T-cell (primary cell): ENCODE measurements at places on chromosomes 12 and 14.

- H3K4me1 ChIP-seq = peaks cover 7% of the 10 kb centered on the region
- no peak overlapping the region for H3K27ac ChIP-seq
- H3K27me3 ChIP-seq = no peaks in the 10 kb centered on the region
- DNase-seq = peak; percentile 38
- no peaks in the 10 kb centered on the region for H3K36me3 ChIP-seq
Measured at GRCh38 chr14:33792720-33793368, 158.0 kb downstream of the EGLN3 start.

DNA sequence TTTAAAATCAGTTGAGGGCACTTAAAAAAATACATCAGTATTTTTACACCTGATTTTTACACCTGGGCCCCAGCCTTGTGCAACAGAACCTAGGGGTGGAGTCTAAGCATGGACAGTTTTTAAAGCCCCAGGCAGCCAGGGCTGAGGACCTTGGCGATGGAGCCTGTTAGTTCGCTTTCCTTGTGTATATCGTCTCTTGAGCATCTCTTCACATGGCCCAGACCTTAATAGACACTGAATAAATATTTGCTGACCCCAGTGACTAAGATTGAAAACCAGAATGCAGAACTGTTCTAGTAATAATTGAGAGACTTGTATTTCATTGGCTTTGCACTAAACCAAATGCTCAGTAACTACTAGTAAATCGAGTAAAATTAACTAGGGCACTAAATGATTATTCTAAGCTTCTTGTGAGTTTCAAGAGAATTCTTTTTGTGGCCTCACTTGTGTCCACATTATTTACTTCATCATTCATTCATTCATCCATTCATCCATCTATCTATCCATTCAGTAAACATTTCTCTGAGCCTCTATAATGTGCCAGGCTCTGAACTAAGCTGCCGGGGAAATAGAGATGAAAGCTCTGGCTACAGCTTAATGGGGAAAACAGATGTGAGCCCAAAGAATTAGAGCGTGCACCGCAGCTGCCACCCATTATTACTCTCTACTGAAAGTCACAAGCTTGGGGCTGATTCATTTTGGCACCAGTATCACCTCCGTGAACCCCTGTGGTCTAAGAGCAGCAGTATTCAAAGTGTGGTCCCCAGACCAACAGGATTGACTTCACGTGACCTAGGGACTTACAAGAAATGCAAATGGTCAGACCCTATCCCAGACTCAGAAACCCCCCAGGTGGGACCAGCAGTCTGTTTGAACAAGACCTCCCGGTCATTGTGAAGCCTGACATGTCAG, 30.7 kb upstream of the BCL7A start:
- H3K27ac ChIP-seq = no peak overlapping the region
- H3K4me3 ChIP-seq = no peak overlapping the region
- no peaks in the 10 kb centered on the region for H3K36me3 ChIP-seq
- peaks cover 5% of the 10 kb centered on the region for H3K4me1 ChIP-seq

GRCh38 chr12:93127582-93128331, 198.7 kb upstream of the EEA1 start:
- DNase-seq = no peak
- no peaks in the 10 kb centered on the region for H3K4me1 ChIP-seq
- H3K27me3 ChIP-seq = no peaks in the 10 kb centered on the region
- no peak overlapping the region for H3K27ac ChIP-seq
- H3K36me3 ChIP-seq = no peaks in the 10 kb centered on the region

DNA sequence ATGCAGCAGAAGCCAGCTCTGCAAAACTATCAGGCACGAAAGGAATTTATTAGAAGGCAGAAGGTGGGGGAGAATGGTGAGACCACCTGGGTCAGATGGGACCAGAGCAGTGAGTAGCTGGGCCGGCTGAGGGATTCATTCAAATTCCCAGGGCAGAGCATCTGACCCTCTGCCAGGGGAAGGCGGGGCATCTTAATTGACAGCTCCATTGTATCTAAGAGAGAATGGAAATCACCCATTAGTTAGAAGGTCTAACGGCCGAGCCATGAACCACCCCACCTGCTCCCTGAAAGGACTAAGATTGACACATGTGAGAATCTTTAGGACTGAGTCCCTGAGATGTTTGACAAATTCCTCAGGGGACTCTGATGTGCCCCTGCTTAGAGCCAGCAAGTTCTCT, 83.7 kb downstream of the PHETA1 start:
- H3K4me3 ChIP-seq = no peak overlapping the region
- DNase-seq = no peak
- no peaks in the 10 kb centered on the region for H3K4me1 ChIP-seq
- no peaks in the 10 kb centered on the region for H3K36me3 ChIP-seq
- peaks cover 27% of the 10 kb centered on the region for H3K27me3 ChIP-seq

DNA sequence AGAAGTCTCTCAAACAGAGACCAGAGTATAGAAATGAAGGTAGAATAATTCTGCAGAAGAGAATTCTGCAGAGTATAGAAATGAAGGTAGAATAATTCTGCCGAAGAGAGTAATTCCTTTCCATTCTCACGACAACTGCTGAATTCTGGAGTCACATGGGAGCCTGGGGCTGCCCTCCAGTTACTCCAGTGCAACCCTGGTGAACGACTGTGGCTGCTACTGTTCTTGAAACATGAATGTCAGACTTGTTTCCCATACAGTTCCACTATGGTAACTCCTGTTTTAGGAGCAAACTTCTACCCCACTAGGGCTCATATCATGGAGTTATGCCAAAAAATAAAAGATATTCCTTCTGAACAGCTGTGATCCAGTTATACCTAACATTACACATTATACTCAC, 164.4 kb downstream of the KICS2 start:
- no peak overlapping the region for H3K27ac ChIP-seq
- no peak for DNase-seq
- no peaks in the 10 kb centered on the region for H3K36me3 ChIP-seq
- no peak overlapping the region for H3K4me3 ChIP-seq
- H3K27me3 ChIP-seq = no peaks in the 10 kb centered on the region

DNA sequence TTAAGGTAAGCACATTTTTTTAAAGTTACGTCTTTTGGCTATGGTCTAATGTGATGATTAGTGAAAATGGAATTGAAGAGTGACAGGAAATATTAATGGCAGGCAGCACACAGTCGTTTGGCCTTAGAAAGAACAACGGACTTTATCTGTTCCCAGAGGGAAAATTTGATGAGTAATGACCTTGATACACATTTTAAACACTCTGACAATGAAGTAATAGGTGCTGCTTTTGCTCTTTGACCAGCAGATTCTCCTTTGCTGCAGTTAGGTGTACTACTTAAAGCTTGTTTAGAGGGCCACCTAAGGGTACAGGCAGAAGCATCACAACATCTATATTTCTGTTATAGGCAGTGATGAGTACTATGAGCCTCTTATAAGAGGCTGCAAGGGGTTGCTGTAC, 27.1 kb upstream of the RNU6-8 start:
- H3K36me3 ChIP-seq = no peaks in the 10 kb centered on the region
- H3K27me3 ChIP-seq = no peaks in the 10 kb centered on the region
- DNase-seq = no peak

- H3K27me3 ChIP-seq = no peaks in the 10 kb centered on the region
- H3K27ac ChIP-seq = no peak overlapping the region
- DNase-seq = no peak
- H3K4me3 ChIP-seq = no peak overlapping the region
- peaks cover 24% of the 10 kb centered on the region for H3K4me1 ChIP-seq
Measured at GRCh38 chr12:92597997-92598396, 104.8 kb upstream of the PLEKHG7 start.

DNA sequence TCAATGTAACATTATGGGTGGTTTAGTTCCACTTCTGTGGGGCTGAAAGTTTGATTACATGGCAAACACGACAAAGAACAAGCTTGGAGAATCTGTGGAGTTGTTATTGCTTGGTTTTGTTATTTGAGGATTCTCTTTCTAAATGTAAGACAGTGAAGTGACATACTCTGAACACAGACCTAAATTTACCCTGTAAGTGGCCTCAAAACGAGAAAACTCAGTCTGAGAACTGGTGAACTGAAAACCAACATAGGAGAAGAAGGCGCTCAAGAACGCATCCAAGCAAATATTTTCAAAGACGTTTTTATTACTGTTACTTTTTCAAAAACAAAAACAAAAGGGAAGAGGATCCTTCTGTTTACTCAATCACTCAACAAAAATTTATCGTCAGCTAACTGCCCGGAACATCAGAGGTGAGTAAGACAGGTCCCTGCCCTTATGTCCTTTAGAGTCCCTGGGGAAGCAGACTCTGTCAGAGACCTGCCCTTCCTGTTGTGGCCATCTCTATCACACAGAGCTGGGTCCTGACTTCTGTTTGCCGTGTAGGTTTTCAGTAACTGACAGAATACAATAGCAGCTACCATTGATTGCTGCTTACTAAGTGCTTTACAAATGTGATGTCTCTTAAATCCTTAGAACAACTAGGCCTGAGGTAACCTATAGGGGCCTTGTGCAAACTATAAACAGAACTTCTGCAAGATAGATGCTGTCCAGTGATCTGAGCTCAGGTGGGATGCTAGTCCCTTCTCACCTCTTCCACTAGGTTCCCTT, 79.3 kb upstream of the C12orf71 start:
- no peak for DNase-seq
- H3K27ac ChIP-seq = no peak overlapping the region
- H3K36me3 ChIP-seq = no peaks in the 10 kb centered on the region
- no peaks in the 10 kb centered on the region for H3K4me1 ChIP-seq

- H3K4me1 ChIP-seq = peaks cover 27% of the 10 kb centered on the region
- no peak overlapping the region for H3K27ac ChIP-seq
- no peaks in the 10 kb centered on the region for H3K27me3 ChIP-seq
- no peak overlapping the region for H3K4me3 ChIP-seq
- no peak for DNase-seq
Measured at GRCh38 chr14:65835501-65835900, 423.0 kb downstream of the FUT8 start.

GRCh38 chr12:111352296-111352993, 16.4 kb downstream of the PHETA1 start:
- H3K4me3 ChIP-seq = no peak overlapping the region
- H3K27ac ChIP-seq = no peak overlapping the region
- no peaks in the 10 kb centered on the region for H3K4me1 ChIP-seq
- H3K36me3 ChIP-seq = no peaks in the 10 kb centered on the region

- peaks cover 16% of the 10 kb centered on the region for H3K27me3 ChIP-seq
- DNase-seq = no peak
- no peak overlapping the region for H3K27ac ChIP-seq
- H3K4me3 ChIP-seq = no peak overlapping the region
- H3K36me3 ChIP-seq = no peaks in the 10 kb centered on the region
Measured at GRCh38 chr12:120630104-120630892, 10.1 kb upstream of the CABP1 start.

- no peaks in the 10 kb centered on the region for H3K4me1 ChIP-seq
- no peaks in the 10 kb centered on the region for H3K36me3 ChIP-seq
- no peak overlapping the region for H3K27ac ChIP-seq
- H3K27me3 ChIP-seq = no peaks in the 10 kb centered on the region
- H3K4me3 ChIP-seq = no peak overlapping the region
- DNase-seq = no peak
Measured at GRCh38 chr14:53924753-53925152, 31.9 kb downstream of the BMP4 start.

- DNase-seq = no peak
- peaks cover 2% of the 10 kb centered on the region for H3K4me1 ChIP-seq
- peaks cover 26% of the 10 kb centered on the region for H3K27me3 ChIP-seq
Measured at GRCh38 chr14:22977684-22978486, 4.5 kb downstream of the AJUBA start.

- peaks cover 4% of the 10 kb centered on the region for H3K36me3 ChIP-seq
- no peak overlapping the region for H3K4me3 ChIP-seq
- DNase-seq = no peak
- H3K27me3 ChIP-seq = no peaks in the 10 kb centered on the region
- no peaks in the 10 kb centered on the region for H3K4me1 ChIP-seq
- H3K27ac ChIP-seq = no peak overlapping the region
Measured at GRCh38 chr12:56230432-56231183, 757 bp downstream of the SLC39A5 start.

- H3K4me1 ChIP-seq = no peaks in the 10 kb centered on the region
- H3K4me3 ChIP-seq = no peak overlapping the region
- no peak for DNase-seq
- H3K36me3 ChIP-seq = no peaks in the 10 kb centered on the region
- H3K27me3 ChIP-seq = no peaks in the 10 kb centered on the region
Measured at GRCh38 chr12:92486443-92487137, 216.2 kb upstream of the PLEKHG7 start.

GRCh38 chr12:19946550-19946949, 421.8 kb upstream of the PDE3A start:
- no peak for DNase-seq
- H3K27me3 ChIP-seq = no peaks in the 10 kb centered on the region
- H3K36me3 ChIP-seq = no peaks in the 10 kb centered on the region
- no peak overlapping the region for H3K4me3 ChIP-seq
- H3K27ac ChIP-seq = no peak overlapping the region
- no peaks in the 10 kb centered on the region for H3K4me1 ChIP-seq

DNA sequence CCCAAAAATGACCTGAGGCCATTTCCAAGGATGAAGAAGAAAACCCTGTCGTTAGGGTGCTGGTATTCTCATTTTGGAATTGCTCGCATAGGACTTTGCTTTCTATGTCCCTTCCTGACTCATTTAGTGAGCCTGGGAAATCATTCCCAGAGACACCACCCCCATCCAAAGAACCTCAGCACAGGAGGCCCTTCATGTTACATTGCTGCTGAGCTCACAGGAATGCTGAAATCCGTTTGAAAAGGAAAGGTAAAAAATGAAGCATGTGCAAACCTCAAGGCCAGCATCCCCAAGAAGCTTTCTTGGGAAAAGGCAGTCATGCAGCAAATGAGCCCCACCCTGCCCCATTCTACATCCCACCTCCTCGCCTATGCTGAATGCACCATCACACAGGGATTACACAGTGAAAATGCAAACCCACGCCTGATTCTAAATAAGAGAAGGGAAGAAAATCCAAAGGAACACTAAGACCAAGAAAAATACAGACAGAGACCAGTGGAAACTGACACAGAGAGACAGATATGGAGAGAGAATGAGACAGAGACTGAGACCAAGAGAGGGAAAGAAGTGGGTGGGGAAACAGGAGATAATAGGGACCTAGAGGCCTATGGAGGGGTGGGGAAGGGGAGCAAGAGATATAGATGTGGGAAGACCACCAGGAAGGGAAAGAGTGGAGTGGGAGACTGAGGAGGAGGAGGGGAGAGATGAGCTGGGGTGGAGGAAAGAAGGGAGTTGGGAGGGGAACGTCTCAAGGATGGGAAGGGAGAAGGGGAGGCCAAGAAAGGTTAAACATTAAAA, 33.5 kb downstream of the NIN start:
- no peak overlapping the region for H3K4me3 ChIP-seq
- peaks cover 9% of the 10 kb centered on the region for H3K36me3 ChIP-seq
- H3K27me3 ChIP-seq = no peaks in the 10 kb centered on the region

- no peaks in the 10 kb centered on the region for H3K36me3 ChIP-seq
- H3K4me3 ChIP-seq = no peak overlapping the region
- H3K27ac ChIP-seq = no peak overlapping the region
- DNase-seq = no peak
- H3K4me1 ChIP-seq = no peaks in the 10 kb centered on the region
Measured at GRCh38 chr12:3416670-3417069, 74.3 kb upstream of the PRMT8 start.

GRCh38 chr12:120702637-120703036, 7.6 kb upstream of the UNC119B start:
- H3K27ac ChIP-seq = no peak overlapping the region
- no peaks in the 10 kb centered on the region for H3K4me1 ChIP-seq
- no peak for DNase-seq
- H3K36me3 ChIP-seq = peaks cover 46% of the 10 kb centered on the region
- no peaks in the 10 kb centered on the region for H3K27me3 ChIP-seq
